ENCODE measurements at places on chromosomes 13 and 19.

DNA sequence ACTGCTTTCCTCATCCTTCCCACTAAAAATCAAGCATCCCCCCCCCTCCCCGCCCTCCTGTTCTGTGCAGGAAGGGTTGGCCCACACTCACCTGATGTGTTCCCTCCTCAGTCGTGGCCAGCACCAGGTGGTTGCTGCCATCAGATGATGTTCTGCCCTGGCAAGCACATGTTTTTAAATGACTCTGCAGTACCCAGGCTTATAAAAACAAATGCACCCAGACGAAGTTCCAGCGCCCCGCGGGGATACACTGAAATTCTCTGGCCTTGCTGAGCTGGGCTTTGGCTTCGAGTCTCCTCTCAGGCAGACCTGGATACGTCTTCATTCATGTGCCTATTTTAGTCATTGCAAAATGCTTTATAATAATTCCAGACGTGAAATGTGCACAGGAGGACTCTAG is 316.3 kb downstream of the DLEU7 start:
- DNase-seq, result no peak

DNA sequence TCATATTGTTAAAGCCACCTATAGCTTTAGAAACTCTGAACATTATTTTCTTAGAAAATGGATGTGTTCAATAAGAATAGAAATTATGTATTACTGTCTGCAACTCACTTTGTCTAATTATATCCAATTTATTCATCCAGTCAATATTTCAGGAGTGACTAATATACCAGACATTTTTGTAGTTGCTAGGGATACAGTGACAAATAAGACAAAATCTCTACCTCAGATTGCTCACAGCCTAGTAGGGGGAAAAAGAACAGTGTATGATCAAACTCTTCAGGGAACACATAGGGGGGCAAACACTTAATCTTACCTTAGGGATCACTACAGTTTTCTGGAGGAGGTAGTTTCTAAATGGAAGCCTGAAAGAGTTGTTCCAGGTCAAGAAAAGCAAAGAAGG is 8.6 kb downstream of the BRCA2 start:
- no peak for DNase-seq

DNA sequence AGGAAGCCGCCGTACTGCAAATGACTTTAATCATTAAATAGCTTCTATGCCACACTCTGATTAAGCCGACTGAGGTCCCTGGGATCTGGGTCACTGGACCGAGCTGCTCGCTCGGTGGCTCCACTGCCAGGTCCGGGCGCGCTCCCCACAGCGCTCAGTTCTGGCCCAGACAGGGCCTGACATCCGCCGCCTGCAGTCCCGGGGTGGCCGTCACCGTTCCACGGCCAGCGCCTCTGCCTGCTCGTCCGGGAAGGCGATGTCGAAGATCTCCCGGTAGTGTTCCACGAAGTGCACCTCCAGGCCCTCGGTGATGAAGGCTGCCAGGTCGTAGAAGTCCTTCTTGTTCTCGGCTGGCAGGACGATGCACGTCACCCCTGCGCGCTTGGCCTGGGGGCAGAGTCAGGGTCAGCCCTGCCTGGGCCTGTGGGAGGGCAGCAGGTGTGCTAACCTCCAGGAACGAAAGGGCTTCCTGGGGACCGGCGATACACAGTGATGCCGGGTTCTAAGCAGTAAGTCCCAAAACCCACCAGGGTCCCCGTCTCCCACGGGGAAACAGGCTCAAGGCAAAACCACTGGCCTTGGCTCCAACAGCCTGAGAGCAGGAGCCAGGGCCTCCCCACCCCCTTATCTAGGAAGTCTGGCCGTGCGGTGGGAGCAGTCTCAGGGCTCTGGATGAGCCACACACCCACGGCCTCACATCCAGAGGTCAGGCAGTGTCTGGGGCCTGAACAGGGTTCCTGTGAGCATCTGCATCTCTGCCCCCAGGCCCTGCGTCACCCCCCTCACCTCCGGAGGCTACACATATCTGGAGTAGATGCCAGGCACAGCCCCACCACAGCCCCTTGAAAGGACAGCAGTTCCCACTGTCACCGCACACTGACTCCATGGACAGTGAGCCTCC is 2.0 kb downstream of the RPL36 start:
- peak; percentile 34 for DNase-seq

DNA sequence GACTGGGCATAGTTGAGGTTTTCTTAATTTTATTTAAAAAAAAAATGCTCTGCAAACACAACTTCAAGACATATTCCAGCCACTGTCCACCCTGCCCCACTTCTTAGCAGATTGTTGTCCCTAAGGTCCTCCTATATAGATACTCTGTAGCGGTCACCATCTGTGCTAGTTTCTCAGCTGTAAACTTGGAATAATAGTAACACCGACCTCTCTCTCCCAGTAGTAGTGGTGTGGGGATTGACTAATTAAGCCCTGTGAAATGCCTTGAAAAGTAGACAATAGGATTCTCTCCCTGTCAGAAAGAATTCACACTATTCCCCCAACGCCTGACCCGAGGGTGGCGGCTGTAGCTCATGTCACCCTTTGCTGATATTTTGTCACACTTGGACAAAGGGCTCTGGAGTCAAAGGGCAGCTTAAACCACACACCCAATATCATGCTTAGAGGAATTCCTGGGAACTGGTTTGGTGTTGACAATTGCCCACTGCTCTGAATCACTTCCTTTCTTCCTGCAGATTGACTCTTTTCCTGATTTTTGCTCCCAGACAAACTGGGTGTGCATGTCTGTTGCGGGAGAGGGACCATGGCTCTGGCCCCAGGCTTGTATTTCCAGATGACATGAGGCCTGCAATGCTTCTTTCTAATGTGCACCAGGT is 9.2 kb upstream of the SERP2 start:
- DNase-seq, result no peak

- no peak for DNase-seq
Measured at GRCh38 chr13:46345398-46345797, 41.7 kb downstream of the RUBCNL start.

DNA sequence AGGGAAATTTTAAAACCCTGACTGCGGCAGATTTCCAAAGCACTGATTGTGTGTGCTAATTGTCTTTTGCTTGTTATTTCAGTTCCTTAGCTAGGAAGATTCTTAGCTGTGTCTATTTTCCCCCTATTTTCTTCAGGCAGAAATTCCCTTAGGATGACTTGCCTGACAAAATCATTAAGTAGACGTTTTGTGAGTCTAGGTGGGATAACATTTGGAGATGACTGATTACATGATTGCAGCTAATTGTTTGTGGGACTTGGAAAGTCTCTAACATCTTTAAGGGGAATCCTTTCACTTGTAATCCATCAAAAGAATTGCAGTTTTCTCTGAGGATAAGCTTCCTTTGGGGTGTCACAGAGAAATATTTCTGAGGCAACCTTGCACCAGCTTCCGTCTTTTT is 228.0 kb downstream of the OXGR1 start:
- no peak for DNase-seq

DNA sequence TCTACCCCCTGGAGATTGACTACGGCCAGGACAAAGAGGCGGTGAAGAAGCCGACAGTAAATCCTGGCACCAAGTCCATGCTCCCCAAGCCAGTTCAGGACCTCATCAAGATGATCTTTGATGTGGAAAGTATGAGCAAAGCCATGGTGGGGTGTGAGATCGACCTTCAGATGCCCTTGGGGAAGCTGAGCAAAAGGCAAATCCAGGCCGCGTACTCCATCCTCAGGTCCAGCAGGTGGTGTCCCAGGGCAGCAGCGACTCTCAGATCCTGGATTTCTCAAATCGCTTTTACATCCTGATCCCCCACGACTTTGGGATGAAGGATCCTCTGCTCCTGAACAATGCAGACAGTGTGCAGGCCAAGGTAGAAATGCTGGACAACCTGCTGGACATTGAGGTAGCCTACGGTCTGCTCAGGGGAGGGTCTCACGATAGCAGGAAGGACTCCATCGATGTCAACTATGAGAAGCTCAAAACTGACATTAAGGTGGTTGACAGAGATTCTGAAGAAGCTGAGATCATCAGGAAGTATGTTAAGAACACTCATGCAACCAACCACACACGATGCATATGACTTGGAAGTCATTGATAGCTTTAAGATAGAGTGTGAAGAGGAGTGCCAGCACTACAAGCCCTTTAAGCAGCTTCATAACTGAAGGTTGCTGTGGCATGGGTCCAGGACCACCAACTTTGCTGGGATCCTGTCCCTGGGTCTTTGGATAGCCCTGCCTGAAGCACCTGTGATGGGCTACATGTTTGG is 24.0 kb upstream of the ANKRD10 start:
- no peak for DNase-seq

DNA sequence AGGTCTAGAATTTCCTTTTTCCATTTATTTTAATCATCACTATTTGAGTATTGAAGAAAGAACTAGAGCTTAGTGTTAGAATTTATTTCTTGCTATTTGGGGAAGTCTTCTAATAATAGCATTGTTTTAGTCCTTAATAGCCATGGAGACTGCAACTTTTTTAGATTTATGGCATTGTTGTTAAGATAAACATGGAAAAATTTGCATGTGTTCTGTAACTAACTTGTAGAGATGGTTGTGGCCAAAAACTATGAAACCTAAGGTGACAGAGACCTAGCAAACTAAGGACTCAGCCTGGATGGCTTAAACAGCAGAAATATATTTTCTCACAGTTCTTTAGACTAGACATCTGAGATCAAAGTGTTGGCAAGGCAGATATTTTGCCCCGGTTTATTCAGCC is 246.4 kb downstream of the SPRY2 start:
- DNase-seq, result no peak

GRCh38 chr13:46553886-46554858 is 1.2 kb downstream of the LRCH1 start:
- DNase-seq, result peak; percentile 81
